HT1080 (cell line): ENCODE measurements at places on chromosomes 3 and 15. TPM values are rescaled to one million over a fixed set of nuclear protein-coding genes. Genes with fewer than 3 reads are reported as not detected.

The CPN2 gene
- total RNA-seq, result not detected in 2 replicates

The CLRN1 gene
- total RNA-seq, result not detected in 2 replicates

DNA sequence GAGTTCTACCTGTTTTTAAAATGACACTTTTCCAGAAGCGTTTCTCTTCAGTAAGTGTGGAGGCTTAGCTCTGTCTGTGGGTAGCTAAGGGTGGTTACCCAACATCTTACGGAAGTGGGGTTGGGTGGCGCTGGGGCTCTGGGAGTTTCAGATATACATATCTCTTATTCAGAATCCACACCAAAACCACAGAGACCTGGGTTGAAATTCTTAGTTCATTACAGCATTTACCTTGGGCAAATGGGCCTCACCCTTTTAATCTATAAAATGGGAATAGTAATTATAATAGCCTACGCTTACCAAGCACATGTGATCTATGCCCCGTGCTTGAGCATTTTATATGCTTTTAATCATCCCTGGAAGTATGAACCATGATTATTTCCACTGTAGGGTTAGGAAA lies 9.4 kb downstream of the PTPRG start:
- no peak for DNase-seq

GRCh38 chr3:22263042-22263441 lies 512.0 kb upstream of the ZNF385D start:
- DNase-seq, result peak; percentile 87

- DNase-seq, result no peak
These were observed 11.2 kb downstream of the STIMATE start for GRCh38 chr3:52886049-52886730.

The MORC1 gene
- 0.11 TPM in 1 of 2 replicates, not detected in the other for total RNA-seq

The SOX2 gene
- total RNA-seq, result not detected in 2 replicates

The PPP1R14D gene
- total RNA-seq, result not detected in 2 replicates

- no peak for DNase-seq
These were observed 65.8 kb upstream of the TRA2B start for GRCh38 chr3:186003610-186004009.

- DNase-seq, result peak; percentile 48
These were observed 4.8 kb upstream of the NR2F2 start for GRCh38 chr15:96325541-96326327.

The DAZL gene
- 0.07 TPM in 1 of 2 replicates, not detected in the other for total RNA-seq

The ITIH1 gene
- not detected in 2 replicates for total RNA-seq

DNA sequence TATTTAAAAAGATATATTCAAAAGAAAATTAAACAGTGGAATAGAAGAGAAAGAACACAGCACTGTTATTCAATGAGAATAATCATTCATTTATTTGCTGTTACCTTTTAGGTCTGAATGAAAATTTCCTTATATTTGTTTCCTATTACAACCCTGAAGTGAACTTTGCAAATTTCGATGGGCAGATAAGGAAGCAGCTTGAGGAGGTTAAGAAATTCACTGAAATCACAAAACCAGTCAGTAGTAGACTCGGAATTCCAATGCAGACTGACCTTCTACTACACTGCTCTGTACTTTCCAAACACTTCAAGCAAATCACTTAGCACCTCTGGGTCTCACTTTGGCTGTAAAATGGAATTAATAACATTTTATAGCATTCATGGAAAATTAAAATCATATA lies 172.0 kb upstream of the TP63 start:
- no peak for DNase-seq

The RPN1 gene
- total RNA-seq, result 477 and 524 TPM in 2 replicates

DNA sequence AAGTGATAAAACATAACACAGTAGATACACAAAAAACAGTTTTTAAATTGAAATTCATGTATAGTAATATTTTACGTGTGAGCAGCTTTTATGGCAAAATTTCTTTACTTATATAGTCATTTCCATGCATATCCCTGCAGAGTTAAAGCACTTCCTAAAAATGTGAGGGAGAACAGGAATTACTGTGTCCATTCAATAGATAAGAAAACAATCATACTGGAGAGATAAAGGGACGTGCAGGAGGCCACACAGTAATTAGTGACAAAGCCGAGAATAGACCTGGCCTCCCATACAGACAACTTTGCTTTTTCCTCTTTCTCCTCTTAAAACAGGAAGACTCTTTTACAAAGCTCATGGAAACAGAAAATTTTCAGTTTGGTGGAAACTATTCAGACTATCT lies 247.5 kb downstream of the CDIN1 start:
- DNase-seq, result no peak

GRCh38 chr15:86877171-86877631 lies 797.5 kb downstream of the AGBL1 start:
- no peak for DNase-seq

- DNase-seq, result peak; percentile 96
These were observed 21.6 kb downstream of the SPTSSB start for GRCh38 chr3:161349529-161350312.

DNA sequence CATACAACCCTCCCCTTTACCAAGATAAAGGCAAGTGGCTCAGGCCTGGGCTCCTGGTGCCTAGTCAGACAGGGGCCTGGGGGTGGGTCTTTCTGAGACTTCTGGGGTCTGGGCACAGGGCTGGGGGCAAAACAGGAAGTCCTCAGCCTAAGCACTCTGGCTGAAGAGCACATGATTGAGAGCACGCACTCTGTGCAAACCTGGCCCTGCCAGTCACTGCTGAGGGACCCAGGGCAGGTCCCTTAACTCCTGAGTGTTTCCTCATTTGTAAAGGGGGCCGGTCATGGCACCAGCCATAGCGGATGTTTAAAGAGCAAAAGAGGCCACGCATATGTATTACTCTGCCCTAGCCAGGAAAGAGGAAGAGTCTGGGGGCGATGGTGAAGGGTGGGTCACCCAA lies 16.0 kb downstream of the TKT start:
- DNase-seq, result no peak
